Fibroblast of skin of right quadriceps (primary cell): ENCODE measurements at places on chromosomes 1 and 21.
A peak's percentile ranks its signal among the peaks of the same experiment; 100 is the strongest.

- DNase-seq = peak; percentile 16
Observed at GRCh38 chr1:34361781-34362357, 185.2 kb downstream of the C1orf94 start.

GRCh38 chr1:24384251-24385090, 29.1 kb downstream of the STPG1 start:
- DNase-seq = peak; percentile 48

DNA sequence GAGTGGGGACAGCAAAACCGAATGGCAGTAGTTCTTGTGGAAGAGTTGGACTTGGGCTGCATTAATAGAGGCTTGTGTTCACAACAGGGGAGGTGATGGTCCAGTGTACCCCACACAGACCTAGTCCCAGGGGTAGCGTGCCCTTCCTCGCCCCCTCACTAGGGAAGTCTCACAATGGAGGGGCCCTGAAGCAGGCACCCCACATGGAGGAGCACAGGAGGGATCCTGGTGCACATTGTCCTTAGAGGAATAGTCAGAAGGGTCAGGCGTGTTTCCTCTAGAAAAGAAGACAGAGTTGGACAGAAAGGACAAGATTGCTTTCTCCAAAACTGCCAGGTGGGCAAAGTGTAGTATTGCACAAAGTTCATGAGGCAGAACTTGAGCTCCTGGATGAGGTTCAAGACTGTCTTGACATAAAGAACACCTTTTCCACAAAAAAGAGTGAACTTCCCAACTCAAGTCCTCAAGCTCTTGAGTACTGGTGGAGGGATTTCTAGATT, 23.3 kb downstream of the ETNK2 start:
- no peak for DNase-seq

DNA sequence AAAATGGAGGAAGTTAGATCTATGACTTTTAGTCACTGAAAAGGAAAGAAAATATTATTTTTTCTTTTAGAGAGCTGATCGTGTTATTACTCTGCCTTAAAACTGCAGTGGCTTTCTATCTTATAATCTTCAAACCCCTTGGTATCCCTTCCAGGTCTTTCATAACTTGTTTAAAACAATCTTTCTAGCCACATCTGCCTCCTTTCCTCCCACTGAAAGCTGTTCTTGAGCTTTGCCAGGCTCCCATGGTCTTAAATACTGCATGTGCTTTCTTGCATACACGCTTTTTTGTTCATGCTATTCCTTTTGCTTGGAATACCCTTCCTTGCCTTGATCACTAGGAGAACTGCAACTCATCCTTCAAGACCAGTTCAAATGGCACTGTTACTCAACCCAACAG, 65.9 kb upstream of the GADD45A start:
- DNase-seq = no peak

DNA sequence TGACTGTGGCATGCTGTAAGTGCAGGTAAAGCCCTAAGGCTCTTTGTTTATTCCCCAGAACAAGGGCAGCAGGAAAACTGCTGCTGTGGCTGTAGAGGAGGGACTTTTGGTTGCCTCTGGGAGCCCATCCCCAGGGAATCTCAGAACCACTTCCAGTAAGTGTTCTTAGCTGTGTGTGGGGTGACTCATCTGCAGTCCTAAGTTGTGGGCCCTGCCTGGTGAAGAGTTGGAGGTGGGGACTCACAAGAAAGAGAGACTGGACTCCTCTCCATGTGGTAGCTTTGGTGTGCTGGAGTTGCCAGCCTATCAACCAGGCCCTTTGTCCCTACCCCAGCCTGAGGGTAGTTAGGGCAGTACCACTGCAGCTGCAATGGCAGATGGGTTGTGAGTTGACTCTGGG, 24.0 kb upstream of the DENND1B start:
- peak; percentile 94 for DNase-seq

DNA sequence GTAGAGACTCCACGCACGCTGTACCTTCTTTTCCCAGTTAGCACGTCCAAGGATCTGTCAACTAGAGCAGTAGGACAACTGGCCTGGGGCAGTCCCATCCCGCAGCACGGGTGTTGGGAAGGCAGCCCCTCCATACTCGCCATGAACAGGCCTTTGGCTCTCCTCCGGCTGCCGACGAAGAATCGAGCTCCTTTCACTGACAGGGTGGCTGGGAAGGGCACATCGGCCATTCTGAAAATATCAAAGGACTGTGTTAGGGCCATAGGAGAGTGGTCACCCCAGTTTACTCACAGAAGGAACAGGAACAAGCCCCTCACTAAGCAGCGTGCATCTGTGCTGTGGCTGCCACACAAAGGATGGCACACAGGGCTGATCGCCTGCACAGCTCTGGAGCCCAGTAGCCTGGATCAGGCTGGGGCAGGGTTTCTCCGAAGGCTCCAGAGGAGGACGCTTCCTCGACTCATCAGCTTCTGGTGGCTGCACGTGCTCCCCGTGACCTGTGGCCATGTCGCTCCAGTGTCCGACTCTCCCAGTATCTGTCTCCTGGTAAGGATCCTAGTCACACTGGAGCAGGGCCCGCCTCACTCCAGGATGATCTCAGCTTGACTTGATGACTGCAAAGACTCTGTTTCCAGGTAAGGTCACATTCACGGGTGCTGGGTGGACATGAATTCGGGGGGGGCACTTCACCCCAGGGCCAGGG, 8.9 kb downstream of the KRTAP10-1 start:
- DNase-seq = no peak

- peak; percentile 36 for DNase-seq
Observed at GRCh38 chr1:218339267-218339831, 5.8 kb upstream of the TGFB2 start.

GRCh38 chr1:232463225-232463624, 166.7 kb downstream of the SIPA1L2 start:
- DNase-seq = peak; percentile 64

DNA sequence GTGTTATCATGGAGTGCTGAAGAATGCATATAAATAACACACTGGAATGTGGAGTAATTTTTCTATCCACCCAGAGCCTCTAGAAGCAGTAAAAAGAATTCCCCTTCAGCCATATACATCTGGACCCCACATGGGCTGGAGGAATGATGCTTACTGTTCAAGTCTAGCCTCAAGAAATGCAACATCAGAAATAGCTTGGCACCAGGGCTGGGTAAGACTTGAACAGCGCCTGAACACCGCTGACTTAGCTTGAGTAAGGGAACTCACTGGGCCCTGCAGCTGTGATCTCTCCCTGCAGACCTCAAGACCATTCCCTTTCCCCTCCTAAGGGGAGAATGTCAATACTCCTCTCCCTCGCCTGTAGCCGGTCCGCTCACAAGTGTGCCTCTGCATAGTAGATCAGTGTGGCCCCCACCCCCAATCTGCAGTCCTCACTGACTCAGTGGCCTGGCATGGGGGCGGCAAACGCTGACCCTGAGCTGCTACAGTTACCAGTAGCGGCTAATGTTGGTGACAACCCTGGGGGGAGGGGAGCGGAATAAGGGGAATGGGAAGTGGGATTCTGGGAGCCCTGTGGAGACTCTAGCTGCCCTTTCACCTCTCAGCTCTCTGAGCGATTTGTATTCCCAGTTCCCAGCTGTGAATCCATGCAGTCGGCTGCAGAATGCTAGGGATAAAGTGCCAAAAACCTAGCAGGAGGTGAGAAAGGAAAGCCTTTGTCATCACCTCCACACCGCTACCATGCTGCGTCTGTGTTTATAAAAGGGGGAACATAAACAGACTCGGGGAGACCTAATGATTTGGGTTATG, 483.9 kb downstream of the DISC1 start:
- peak; percentile 96 for DNase-seq

DNA sequence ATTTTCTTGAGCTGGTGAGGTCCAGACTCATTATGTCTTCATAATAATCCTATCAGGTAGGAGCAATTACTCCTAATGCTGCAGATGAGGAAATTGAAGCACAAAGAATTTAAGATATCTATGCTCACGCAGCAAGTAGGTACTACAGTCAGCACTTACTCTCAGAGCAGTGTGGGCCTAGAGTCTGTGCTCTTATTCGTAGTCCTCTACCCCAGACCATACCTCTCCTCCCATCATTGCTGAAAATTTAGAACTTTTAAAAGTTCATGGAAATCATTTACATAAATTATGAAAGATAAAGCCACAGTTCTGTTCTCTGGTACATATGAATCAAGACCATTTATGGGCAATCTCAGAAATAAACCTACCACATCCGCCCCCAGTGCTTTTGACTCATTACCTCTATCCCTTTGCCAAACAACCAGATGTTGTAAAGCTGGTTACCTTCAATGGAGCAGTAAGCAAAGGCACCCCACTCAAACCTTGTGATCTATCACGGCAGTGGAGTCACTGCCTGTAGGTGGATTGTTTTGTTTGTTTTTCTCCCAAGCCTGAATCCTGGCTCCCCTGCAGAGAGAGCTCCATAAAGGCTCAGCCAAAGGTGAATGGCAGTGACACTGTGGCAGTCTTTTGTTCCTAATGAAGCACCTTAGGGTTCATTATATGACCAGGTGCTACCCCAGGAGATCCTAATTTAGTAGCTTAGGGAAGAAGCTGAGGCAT, 20.9 kb upstream of the MAN1A2 start:
- DNase-seq = peak; percentile 13

DNA sequence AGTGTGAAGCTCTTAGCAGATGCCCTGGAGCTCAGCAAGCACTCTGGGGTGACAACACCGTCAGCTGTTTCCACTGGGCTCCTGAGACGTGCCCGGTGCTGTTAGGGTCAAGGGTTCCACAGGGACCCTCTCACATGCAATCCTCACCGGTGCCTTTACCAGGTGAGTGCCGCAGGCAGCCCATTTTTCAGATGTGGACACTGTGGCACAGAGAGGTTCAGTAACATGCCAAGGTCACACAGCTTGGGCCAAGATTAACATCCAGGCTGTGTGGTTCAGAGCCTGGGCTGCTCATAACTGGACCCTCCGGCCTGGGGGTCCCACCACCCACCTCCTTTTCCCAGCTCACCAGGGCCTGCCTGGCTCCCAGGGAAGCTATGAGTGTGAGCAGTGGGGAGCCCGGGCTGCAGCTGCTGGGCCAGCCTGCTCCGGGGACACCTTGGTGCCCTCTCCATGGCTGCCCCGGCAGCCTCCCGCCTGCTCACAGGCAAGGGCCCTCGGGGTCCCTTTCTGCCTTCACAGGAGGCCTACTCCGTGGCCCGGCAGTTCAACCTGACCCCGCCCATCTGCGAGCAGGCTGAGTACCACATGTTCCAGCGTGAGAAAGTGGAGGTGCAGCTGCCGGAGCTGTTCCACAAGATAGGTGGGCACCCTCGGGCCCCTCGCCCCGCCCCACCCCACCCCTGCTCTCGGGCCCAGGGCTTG, 49.3 kb downstream of the KCNAB2 start:
- DNase-seq = no peak

GRCh38 chr1:57532299-57532698, 108.4 kb upstream of the DAB1 start:
- DNase-seq = no peak
